ENCODE measurements at places on chromosomes 3 and 15.

- DNase-seq, result no peak
- H3K27me3 ChIP-seq, result no peaks in the 10 kb centered on the region
- H3K27ac ChIP-seq, result no peak overlapping the region
- H3K36me3 ChIP-seq, result no peaks in the 10 kb centered on the region
- no peak overlapping the region for H3K4me3 ChIP-seq
These were observed 60.3 kb downstream of the STRIT1 start for GRCh38 chr3:155233213-155233612.

DNA sequence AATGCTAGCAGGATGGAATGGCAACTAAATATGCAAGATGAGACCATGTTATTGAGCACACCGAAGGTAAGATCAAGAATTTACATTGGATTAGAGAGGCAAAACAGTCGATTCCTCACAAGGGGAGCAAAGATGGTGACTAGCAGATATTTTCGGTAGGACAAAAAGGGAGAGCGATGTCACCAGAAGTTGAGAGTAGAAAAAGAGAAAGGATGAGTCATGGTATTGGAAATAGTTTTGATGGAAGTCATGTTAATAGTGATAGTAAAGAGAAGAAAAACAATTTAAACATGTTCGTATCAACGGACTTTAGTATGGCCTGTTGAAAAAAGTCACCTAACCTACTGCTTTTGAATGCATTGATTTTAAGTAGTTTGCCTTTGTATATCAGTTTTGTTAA lies 55.0 kb downstream of the UBE2E2 start:
- peaks cover 1% of the 10 kb centered on the region for H3K36me3 ChIP-seq
- no peak overlapping the region for H3K27ac ChIP-seq
- H3K27me3 ChIP-seq, result no peaks in the 10 kb centered on the region
- H3K4me1 ChIP-seq, result peaks cover 49% of the 10 kb centered on the region
- no peak for DNase-seq

- H3K36me3 ChIP-seq, result no peaks in the 10 kb centered on the region
- no peak for DNase-seq
- H3K27ac ChIP-seq, result no peak overlapping the region
- H3K27me3 ChIP-seq, result peaks cover 25% of the 10 kb centered on the region
- no peak overlapping the region for H3K4me3 ChIP-seq
These were observed 60.7 kb upstream of the CORO2B start for GRCh38 chr15:68518046-68518445.

GRCh38 chr3:149291178-149291577 lies 42.3 kb downstream of the TM4SF18 start:
- H3K4me3 ChIP-seq, result no peak overlapping the region
- no peak overlapping the region for H3K27ac ChIP-seq
- H3K36me3 ChIP-seq, result no peaks in the 10 kb centered on the region
- no peaks in the 10 kb centered on the region for H3K27me3 ChIP-seq

GRCh38 chr3:59502806-59503205 lies 453.0 kb upstream of the CFAP20DC start:
- no peaks in the 10 kb centered on the region for H3K36me3 ChIP-seq
- H3K4me1 ChIP-seq, result no peaks in the 10 kb centered on the region
- peaks cover 2% of the 10 kb centered on the region for H3K27me3 ChIP-seq
- H3K4me3 ChIP-seq, result no peak overlapping the region
- DNase-seq, result no peak
- no peak overlapping the region for H3K27ac ChIP-seq

DNA sequence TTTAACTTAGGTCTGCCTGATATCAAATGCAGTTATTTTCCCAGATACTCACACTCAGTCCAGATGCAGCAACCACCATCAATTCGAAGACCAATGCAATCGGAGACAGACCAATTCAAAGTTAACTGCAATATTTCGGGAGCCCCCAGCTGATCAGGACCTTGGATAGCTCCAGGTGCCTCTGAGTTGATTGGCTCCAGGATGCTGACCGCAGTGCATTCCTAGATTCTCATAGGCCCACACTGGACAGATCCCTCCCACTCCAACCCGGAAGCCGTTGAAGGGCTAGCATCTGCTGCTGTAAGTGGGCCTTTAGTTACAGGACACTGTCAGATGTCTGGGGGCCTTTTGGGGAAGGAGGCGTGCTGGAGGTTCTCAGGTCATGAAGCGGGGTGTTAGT lies 89.5 kb upstream of the ATP2B2 start:
- no peaks in the 10 kb centered on the region for H3K4me1 ChIP-seq
- H3K27me3 ChIP-seq, result peaks cover 8% of the 10 kb centered on the region
- no peak overlapping the region for H3K27ac ChIP-seq

DNA sequence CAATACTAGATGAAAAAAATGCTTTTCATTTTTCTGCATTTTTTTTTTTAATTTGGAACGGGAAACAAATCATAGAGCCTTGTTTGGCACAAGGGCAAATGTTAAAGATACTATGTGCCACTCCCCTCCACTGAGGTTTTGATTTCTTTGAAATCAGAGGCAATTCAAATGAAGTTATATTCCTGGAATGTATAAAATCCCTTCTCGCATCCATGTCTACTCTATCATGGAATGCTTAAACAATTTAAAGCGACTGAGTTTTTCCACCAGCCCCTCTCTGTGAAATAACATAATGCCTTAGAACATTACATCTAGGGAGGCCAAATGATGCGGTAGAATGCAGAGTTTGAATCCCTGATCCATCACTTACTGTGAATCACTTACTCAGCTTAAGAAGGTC lies 69.7 kb downstream of the FMN1 start:
- no peaks in the 10 kb centered on the region for H3K36me3 ChIP-seq
- H3K27me3 ChIP-seq, result no peaks in the 10 kb centered on the region
- peaks cover 11% of the 10 kb centered on the region for H3K4me1 ChIP-seq
- no peak for DNase-seq
- H3K27ac ChIP-seq, result no peak overlapping the region

DNA sequence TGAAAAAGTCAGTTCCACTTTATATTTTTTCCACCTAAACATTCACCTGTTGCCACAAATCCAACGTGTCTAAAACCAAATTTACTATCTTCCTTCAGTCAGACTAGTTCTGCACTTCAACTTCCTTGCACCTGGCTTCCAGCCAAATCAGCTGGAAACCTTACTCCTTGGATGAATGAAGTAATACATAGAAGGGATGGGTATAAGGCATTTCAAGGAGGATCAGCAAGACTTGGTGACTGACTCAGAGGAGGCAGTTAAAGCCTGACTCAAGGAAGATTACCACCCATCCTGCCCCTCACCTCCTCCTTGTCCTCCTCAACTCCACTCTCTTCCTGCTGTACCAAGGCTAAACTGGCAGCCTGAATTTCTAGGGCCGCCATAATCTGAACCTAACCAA lies 37.1 kb downstream of the QTRT2 start:
- H3K4me3 ChIP-seq, result no peak overlapping the region
- H3K27ac ChIP-seq, result no peak overlapping the region
- H3K27me3 ChIP-seq, result peaks cover 2% of the 10 kb centered on the region
- H3K36me3 ChIP-seq, result peaks cover under 1% of the 10 kb centered on the region

GRCh38 chr3:183381673-183382072 lies 46.7 kb downstream of the MCF2L2 start:
- H3K4me1 ChIP-seq, result peaks cover 25% of the 10 kb centered on the region
- H3K4me3 ChIP-seq, result no peak overlapping the region
- H3K27me3 ChIP-seq, result peaks cover 25% of the 10 kb centered on the region
- H3K36me3 ChIP-seq, result no peaks in the 10 kb centered on the region
- no peak overlapping the region for H3K27ac ChIP-seq

DNA sequence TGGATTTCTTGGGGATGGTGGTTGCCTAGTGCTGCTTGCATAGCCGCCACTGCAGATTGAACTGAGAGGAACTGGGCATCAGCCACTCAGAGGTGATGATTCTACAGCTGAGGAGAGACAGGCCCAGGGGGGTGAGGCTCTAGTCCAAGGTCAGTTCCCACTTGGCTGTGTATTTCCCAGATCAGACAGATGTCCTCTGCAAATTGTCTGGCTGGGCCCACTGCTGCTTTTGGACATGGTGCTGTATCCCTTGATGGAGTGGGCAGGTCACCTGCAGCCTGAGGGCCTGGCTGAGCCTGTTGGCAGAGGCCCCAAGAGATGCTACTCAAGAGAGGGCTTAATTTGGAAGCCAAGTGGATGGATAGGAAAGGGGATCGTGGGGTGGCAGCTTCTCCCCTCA lies 124.5 kb upstream of the CTDSPL start:
- no peak overlapping the region for H3K27ac ChIP-seq
- no peaks in the 10 kb centered on the region for H3K36me3 ChIP-seq
- no peak overlapping the region for H3K4me3 ChIP-seq
- H3K4me1 ChIP-seq, result peaks cover 7% of the 10 kb centered on the region
- H3K27me3 ChIP-seq, result peaks cover 3% of the 10 kb centered on the region

GRCh38 chr15:72851586-72851985 lies 68.0 kb upstream of the ADPGK start:
- DNase-seq, result no peak
- H3K4me3 ChIP-seq, result no peak overlapping the region
- no peaks in the 10 kb centered on the region for H3K36me3 ChIP-seq

DNA sequence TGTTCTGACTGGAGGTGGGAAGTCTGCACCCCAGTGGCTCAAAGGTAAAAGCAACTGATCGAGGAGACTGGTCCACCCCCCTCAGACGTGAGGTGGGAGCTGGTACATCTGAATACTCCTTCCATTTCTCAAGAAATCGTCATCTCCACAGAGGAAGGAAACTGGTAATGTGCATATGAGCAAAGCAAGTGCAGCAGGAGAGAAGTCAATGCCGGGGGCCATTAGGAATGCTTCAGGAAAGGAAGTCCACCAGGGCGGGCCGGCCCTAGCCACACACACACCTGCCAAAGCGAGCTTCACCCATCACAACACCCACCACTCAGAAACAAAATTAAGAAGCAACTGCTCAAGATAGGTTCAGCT lies 8.5 kb downstream of the TBC1D2B start:
- peak overlapping the region; percentile 67 for H3K27ac ChIP-seq
- DNase-seq, result no peak
- H3K27me3 ChIP-seq, result no peaks in the 10 kb centered on the region

- no peaks in the 10 kb centered on the region for H3K27me3 ChIP-seq
- no peak overlapping the region for H3K27ac ChIP-seq
- no peak for DNase-seq
- no peak overlapping the region for H3K4me3 ChIP-seq
These were observed 74.0 kb upstream of the RARB start for GRCh38 chr3:25354071-25354470.

DNA sequence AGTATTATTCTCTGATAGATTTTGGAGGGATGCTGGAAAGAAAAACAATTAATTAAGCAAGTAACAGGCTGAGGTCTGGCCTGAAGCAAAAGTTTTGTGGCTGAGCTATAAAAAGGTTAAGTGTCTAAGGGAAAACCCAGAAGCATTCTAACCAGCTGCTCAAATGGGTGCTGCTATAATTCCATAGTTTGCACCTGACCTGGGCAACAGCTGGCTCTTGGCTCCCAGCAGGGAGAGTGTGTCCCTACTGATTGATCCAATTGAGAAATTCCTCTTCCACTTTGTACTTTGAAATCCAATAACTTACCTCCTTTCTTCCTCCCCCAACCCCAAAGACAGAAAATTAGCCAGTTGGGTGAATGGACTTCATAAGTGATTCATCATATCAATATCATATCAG lies 27.7 kb upstream of the SMAD3 start:
- no peak for DNase-seq
- peaks cover 45% of the 10 kb centered on the region for H3K4me1 ChIP-seq
- H3K4me3 ChIP-seq, result no peak overlapping the region
- no peaks in the 10 kb centered on the region for H3K36me3 ChIP-seq
- no peak overlapping the region for H3K27ac ChIP-seq

DNA sequence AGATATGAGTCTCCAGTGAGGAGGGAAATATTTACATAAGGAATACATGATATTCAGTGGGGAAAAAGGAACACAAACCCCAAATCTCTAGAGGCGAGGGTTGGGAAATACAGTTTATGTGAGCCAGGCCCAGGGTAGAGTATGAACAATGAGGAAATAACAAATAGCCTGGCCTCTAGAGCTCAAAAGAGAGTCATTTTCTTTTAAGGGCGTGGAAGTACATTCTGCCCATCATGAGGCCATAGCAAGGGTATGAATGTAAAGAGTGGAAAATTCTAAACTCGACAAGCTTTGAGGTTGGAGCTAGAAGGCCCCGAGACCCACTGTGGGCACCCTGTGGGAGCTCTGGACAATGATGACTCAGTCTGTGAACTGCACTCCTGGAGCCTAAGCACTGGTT lies 27.8 kb upstream of the IGF2BP2 start:
- H3K4me1 ChIP-seq, result no peaks in the 10 kb centered on the region
- DNase-seq, result no peak
- no peak overlapping the region for H3K27ac ChIP-seq
- H3K4me3 ChIP-seq, result no peak overlapping the region

DNA sequence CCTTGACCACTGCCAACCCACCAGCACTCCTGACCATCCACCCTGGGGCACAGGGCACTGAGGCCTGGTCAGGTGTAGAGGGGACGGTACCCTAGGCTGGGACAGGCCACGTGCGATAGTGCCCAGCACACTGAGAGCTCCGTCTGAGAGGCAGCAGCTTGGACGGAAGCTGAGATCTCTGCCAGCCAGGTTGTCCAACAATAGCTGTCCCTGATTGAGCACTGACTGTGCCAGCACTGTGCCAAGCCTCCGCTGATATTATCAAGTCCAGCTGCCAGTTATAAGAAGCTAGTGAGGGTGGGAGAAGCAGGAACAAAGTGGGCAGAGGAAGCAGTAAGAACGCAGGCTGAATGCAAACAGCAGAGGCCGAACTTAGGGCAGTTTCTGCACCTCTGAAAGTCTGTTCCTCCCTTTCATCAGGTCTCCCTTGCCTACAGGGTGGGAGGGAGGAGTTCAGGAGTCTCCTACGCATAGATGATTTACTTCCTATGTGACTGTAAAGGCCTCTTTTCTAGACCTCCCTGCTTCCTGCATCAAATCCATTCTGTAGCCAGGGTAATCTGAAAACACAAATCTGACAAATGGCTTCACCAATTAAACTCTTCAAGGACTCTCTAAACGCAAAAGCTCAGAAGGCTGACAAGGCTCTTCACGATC lies 29.7 kb downstream of the MRPS11 start:
- peaks cover 6% of the 10 kb centered on the region for H3K36me3 ChIP-seq
- no peak overlapping the region for H3K4me3 ChIP-seq
- no peaks in the 10 kb centered on the region for H3K4me1 ChIP-seq
- no peak for DNase-seq

- no peak overlapping the region for H3K4me3 ChIP-seq
- H3K4me1 ChIP-seq, result no peaks in the 10 kb centered on the region
- no peaks in the 10 kb centered on the region for H3K27me3 ChIP-seq
- H3K27ac ChIP-seq, result no peak overlapping the region
- DNase-seq, result no peak
These were observed 24.4 kb downstream of the DCBLD2 start for GRCh38 chr3:98877132-98877531.

DNA sequence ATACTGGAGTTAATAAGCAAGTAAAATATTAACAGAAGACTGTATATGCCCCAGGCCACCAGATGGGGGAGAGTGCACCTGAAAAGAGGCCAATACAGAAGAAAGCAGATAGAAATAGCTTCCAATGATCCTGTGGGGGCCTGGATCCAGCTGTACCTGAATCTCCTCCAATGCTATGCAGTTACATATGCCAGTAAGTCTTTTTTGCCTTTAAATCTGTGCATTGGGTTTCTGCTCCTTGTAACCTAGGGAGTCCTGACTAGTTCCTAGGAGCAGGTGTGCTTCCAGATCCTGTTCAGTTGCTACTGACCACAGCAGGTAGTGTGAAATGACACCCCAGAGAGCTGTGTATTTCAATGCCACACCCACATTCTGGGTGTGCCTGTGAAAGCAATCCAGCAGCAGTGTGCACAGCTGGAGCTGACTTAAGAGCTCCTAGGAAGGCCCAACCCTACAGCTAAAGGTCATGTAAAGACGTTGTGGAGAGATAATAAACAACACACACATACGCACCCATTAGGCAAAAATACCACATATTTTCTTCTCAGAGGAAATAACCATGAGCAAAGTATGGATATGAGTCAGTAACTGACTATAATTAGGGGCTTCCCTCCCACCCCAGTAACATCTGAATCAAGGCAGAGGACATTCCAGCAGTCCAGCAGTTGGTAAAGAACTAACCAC lies 62.2 kb upstream of the AKAP13 start:
- H3K27me3 ChIP-seq, result no peaks in the 10 kb centered on the region
- peaks cover 20% of the 10 kb centered on the region for H3K36me3 ChIP-seq
- H3K27ac ChIP-seq, result peak overlapping the region; percentile 87
- peaks cover 74% of the 10 kb centered on the region for H3K4me1 ChIP-seq
- peak overlapping the region; percentile 69 for H3K4me3 ChIP-seq
